ENCODE measurements at places on chromosomes 1 and 21. TPM values are rescaled to one million over a fixed set of nuclear protein-coding genes. Genes with fewer than 3 reads are reported as not detected.

Gene PRRX1
- not detected for total RNA-seq

Gene BMP8A
- total RNA-seq: 0.07 TPM

Gene TMCC2
- 1.4 TPM for total RNA-seq

Gene LRP8
- total RNA-seq: 31.9 TPM

Gene ZMYND12
- total RNA-seq: 0.63 TPM

Gene C1orf185
- total RNA-seq: not detected

Gene KMO
- total RNA-seq: 0.68 TPM

Gene ELF3
- total RNA-seq: 109 TPM

Gene SLAMF9
- total RNA-seq: 0.41 TPM

Gene DPT
- total RNA-seq: not detected

Gene GLIS1
- 0.02 TPM for total RNA-seq

Gene OR2T29
- not detected for total RNA-seq

Gene TRABD2B
- 4.0 TPM for total RNA-seq

Gene HTR6
- 0.13 TPM for total RNA-seq

Gene KIF17
- 2.1 TPM for total RNA-seq

Gene KRTAP7-1
- total RNA-seq: not detected

Gene LCK
- total RNA-seq: 0.06 TPM

Gene ADORA1
- 0.56 TPM for total RNA-seq

Gene NBPF9
- total RNA-seq: 13.3 TPM

Gene KCNC4
- 2.8 TPM for total RNA-seq

Gene SLC30A10
- total RNA-seq: 0.03 TPM

Data from A549 treated with AZD2906 at 1 μM for 4 hours (cell line).